ENCODE measurements at places on chromosomes 1 and 21.

GRCh38 chr1:38030596-38031512 lies 15.7 kb downstream of the POU3F1 start:
- DNase-seq: no peak

GRCh38 chr1:205235951-205236350 lies 8.2 kb downstream of the TMCC2 start:
- DNase-seq: no peak

DNA sequence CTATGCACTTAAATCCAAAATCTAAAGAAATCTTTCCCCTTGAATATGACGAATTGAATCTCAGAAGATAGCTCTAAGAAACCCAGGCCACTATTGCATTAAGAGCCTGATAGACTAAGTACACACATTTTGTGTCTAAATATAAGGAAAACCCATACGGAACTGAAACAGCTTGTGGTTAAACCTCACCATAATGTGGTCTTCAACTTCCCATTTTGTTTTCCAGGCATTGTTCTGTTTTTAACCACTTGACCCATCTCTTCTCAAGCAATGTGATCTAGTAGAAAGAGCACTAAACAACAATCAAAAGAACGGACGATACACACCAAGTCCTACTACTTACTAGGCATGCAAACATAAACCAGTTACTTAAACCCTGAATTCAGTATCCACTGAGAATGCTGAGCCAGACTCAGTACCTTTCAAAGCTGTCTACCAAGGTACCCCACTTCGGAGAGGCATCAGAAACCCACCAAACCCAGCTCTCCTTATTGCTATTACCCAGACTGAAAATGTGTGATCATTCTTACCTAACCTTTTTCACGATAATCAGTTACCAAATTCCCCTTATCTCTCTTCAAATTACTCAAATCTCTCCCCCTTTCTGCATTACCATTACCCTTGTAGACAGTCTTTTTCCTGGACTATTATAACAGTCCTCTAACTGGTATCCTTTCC lies 12.8 kb downstream of the OTUD7B start:
- no peak for DNase-seq

- DNase-seq: no peak
Measured at GRCh38 chr1:7526867-7527732, 244.0 kb upstream of the VAMP3 start.

- DNase-seq: no peak
Measured at GRCh38 chr1:200795156-200795555, 56.5 kb downstream of the CAMSAP2 start.

DNA sequence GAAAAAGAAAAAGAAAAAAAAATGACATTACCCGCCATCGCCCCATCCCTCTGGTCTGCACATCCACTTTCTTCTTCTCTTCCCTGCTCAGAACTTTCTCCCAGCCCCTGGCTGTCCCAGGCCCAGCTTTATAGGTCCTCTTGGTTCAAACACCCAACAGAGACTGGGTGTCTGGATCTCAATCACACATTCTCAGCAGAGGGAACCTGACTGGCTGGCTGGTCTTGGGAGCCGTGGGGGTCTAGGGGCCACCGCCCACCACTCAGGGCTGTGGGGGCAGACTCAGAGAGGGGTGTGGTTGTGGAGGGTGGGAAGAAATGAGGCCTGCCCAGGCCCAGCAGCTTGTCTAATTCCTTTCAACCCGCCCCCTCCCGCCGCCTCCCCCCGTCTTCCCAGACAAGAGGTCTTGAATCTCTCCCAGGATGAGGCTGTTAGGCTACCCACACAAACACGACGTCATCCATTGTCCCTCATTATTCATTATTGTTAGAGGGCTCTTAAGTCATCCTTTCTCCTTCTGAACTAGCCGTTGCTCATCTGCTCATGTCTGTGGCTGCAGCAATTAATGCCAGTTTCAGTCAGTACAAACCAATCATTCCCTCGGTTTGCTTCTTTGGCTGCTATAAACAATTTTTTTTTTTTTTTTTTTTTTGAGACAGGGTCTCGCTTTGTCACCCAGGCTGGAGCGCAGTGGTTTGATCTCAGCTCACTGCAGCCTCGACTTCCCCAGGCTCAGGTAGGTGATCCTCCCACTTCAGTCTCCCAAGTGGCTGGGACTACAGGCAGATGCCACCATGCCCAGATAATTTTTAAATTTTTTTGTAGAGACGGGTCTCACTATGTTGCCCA lies 40.6 kb upstream of the CLIC4 start:
- DNase-seq: no peak

DNA sequence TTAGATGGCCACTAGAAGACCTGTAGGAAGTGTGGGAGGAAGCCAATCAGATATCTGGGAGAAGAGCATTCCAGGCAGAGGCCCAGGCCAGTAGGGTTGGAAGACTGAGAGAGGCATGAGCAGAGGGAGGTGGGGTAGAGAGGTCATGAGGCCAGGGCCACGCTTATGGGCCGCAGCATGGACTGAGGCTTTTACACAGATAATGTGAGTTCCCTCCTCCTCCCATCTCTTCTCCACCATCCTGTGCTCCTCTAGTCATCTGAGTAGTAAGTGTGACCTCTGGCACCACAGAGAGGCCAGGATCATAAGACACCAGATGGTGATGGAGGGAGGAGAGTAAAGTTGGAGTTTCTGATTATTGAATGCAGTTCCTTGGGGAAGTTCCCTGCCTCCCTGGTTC lies 17.1 kb downstream of the TTC22 start:
- DNase-seq: no peak

- no peak for DNase-seq
Measured at GRCh38 chr1:183075861-183076260, 52.6 kb downstream of the LAMC1 start.

- DNase-seq: no peak
Measured at GRCh38 chr1:197180252-197180878, 33.9 kb upstream of the ASPM start.

DNA sequence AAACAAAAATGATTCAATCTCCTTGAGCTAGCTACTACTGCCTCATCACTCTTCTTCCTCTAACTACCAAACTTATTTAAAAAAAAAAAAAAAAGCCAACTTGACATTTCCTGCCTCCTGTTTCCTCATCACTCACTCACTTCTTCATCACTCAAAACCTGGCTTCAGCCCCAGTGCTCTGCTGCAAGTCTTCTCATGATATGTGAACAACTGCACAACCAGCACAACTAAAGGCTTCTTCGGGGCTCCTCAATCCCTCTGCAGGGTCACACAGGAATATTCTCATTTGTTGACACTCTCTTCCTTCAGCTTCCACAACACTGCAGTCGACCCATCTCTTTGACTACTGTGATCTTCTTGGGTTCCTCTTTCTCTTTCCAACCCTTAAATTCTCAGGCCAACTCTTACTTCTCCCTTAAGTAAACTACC lies 7.6 kb downstream of the MTF1 start:
- no peak for DNase-seq

- no peak for DNase-seq
Measured at GRCh38 chr1:54453022-54453421, 46.8 kb upstream of the SSBP3 start.

DNA sequence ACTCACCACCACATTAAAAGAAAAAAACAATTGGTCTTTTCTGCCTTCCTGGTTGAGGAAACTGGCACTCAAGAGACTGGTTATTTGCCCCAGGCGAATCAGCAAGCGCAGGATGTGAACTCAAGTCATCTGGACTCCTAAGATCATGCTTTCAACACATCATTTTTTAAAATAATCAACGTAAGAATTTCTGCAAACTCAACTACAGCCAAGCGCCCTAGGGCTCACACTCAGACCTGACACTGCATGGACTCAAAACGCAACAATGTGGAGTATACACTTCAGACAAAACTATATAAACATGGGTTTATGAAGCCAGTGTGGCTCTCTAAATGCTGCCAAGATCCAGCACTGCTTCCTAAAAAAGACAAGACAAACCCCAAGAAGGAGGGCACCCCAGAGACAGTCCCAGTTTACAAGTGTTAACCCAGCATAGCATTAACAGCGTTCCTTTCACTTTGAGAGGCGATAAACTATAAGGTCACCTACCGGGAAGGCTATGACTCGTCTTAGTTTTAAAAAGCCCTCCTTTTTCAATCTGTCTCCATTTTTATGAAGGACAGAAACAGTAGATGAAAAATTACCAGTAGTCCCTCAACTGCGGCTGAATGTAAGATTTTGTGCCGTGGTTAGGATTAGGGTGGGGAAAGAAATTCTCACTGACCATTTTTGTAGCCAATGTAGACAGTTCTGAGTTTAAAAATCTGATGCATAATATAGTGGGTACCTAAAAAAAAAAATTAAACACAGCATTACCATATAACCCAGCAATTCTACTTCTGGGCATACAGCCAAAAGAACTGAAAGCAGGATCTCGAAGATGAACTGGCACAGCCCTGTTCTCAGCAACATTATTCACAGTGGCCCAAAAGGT lies 54.8 kb downstream of the SIPA1L2 start:
- no peak for DNase-seq

DNA sequence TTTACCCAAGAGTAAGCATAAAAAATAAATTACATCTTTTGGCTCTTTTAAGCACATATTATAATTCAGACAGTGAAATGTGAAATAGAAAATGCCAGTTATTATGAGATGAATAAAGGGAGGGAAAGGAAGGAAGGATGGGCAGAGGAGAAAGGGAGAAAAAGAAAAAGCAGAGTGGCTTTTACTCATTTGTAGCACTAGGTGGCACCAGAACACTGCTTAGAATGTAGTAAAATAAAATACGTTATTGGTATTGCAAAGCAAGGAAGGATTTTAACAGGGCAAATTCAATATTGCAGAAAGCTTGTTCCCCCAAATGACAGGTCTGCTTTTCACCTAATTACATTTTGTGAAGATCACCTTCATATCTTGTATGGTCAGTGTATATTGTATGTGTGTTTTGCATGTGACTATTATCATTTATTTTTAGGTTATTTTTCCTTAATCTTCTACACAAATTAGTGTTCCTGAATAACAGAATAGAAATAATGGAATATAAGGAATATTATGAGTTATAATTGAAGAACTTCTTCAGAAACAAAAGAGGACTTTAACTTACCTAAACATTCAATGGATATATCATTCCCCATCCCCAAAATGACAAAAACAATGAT lies 9.1 kb upstream of the PCNX2 start:
- no peak for DNase-seq

GRCh38 chr21:36608041-36608896 lies 90.6 kb upstream of the SIM2 start:
- no peak for DNase-seq

GRCh38 chr1:8812081-8812480 lies 5.4 kb downstream of the RERE start:
- no peak for DNase-seq

All from stimulated activated CD8-positive, alpha-beta memory T cell treated with anti-CD3 and anti-CD28 coated beads, Interleukin-7, amount 100 ng/mL, for 24 hours (primary cell).